Stimulated activated CD8-positive, alpha-beta memory T cell treated with anti-CD3 and anti-CD28 coated beads, Interleukin-15, amount 100 ng/mL, for 24 hours (primary cell): ENCODE measurements at places on chromosomes 4 and X.

DNA sequence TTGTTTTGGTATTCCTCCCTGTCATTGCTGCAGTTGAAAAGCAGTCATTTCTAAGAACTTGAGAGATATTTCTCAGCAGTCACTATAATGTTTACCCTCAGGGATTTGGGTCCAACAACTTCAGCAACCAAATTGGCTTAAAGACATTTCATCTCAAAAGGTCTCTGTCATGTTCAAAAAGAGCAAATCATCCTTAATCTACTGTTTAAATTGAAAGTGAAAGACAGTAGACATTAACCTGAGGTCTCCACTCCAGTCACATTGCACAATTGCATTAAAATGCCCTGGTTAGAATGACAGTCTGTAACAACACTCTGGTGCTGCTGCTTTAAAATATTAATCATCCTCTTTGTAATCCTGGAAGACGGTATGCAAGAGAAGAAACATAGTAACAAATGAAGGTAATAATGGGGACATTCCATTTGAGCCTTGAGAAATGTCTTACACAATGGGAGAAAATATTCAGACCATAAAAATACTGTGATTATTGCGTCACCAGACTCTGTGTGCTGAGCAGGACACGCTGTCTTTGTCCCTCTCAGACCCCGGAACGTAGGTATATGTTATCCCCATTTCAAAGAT, 90.2 kb upstream of the UNC5C start:
- DNase-seq = no peak

- no peak for DNase-seq
Measured at GRCh38 chr4:39889226-39889625, 88.5 kb downstream of the PDS5A start.

- no peak for DNase-seq
Measured at GRCh38 chrX:38929966-38930421, 128.7 kb downstream of the MID1IP1 start.

- DNase-seq = no peak
Measured at GRCh38 chr4:123297836-123298235, 98.8 kb upstream of the SPRY1 start.
